Sciatic nerve (tissue), 2 donors: ENCODE measurements at places on chromosomes 3 and 15. TPM values are rescaled to one million over a fixed set of nuclear protein-coding genes. Genes with fewer than 3 reads are reported as not detected.

GRCh38 chr15:40064231-40064894, 25.4 kb upstream of the SRP14 start:
- DNase-seq: peak; percentile 26

Gene LARP6
- 40.7 TPM for total RNA-seq

DNA sequence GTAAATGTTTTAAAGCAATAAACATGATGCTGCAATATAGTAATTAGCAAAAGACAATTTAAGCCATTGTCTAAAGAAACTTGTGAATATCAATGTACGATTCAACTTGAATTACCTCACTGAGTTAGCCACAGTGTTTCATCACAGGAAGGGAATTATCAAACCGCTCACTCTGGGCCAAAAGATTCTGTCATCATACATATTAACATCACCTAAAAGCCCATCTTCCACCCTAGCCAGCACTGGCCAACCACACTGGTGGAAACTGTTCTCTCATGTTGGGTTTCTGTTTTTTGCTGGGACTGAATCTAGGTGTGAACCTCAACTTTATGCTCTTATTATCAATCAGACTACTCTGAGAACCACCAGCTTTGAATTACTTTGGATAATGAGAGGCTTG, 497.7 kb upstream of the THBS1 start:
- DNase-seq: no peak

DNA sequence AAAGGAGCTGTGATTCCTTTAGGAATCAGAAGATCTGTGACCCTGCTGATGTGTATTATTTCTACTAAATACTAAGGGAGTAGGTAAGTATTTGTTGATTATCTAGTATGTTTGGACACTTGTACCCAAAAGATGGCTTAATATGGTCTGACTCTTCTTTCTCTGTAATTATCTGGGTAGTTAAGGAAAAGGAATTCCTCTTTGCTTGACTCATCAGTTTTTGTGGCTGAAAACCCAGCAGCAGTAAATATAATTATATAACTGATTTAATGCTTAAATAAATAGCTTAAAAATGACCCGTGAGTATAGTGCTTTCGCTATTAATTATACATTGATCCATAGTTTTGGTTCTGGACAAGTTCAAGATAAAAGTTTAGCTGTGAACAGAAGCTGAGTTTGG, 155.8 kb downstream of the LRTM1 start:
- no peak for DNase-seq

Gene CCDC9B
- total RNA-seq: 37.8 TPM

DNA sequence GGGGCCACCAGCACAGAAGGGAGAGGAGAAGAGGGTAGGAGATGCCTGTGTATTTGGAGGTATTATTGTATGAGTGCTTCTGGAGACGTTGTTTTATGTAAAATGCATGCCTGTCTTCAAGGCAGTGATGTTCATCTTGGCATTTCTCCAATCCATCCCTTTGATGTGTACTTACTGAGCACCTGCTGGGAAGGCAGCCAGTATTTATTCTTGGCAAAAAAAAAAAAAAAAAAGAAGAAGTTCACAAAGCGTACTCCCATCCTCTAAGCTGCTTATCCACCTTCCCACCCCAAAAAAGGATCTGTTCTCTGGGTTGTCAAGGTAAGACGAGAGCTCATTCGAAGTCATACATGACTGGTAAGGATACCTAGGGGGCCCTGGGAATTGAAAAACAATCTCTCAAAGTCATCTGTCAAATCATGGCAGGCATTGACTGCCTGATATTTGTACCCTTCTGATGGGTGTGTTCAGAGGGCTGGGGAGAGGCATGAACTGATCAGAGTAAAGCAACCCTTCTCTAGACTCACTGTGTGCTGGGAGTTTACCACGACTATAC, 30.0 kb upstream of the SLC6A1 start:
- no peak for DNase-seq

Gene ERICH6
- 0.49 TPM for total RNA-seq

Gene SPESP1
- 2.0 TPM for total RNA-seq

Gene RAB6B
- total RNA-seq: 9.5 TPM

GRCh38 chr15:43410572-43411214, 39.8 kb downstream of the TUBGCP4 start:
- DNase-seq: no peak

Gene SERP1
- total RNA-seq: 72.3 TPM

GRCh38 chr3:177179281-177180067, 17.8 kb downstream of the TBL1XR1 start:
- no peak for DNase-seq
